NCI-H2227 treated with DMSO at 0.1 percent for 48 hours (cell line): ENCODE measurements at places on chromosomes 12 and 14.

GRCh38 chr14:63933711-63934110, 80.9 kb downstream of the SYNE2 start:
- no peak for DNase-seq

DNA sequence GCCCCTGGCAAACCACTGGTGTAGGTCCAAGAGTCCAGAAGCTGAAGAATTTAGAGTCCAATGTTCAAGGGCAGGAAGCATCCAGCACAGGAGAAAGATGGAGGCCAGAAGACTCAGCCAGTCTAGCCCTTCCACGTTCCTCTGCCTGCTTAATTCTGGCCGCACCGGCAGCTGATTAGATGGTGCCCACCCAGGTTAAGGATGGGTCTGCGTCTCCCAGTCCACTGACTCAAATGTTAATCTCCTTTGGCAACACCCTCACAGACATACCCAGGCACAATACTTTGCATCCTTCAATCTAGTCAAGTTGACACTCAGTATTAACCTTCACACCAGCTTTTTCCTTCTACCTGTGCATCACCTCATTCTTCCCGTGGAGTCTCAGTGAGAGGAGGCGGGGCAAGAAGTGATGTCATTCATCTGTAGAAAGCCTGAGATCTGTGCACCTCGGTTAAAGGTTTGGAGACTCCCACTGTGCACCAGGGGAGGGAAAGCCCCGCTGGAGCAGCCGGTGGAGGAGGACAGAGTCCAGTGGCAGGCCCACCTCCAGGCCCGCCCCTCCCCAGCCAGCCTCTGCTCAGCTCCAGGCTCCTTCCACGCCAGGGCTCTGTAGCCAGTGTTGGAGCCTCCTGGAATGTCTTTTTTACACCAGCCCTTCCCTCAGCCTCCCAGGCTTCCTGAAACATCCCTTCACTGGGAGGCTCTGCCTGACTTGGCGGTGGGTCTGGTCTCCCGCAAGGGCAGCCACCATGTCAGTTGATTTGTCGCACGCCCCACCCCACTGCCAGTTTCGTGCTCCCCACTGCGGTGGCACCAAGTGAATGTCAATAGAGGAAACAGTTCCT, 80.1 kb upstream of the DYNC1H1 start:
- no peak for DNase-seq

GRCh38 chr12:118498171-118498570, 121.8 kb downstream of the SUDS3 start:
- no peak for DNase-seq

DNA sequence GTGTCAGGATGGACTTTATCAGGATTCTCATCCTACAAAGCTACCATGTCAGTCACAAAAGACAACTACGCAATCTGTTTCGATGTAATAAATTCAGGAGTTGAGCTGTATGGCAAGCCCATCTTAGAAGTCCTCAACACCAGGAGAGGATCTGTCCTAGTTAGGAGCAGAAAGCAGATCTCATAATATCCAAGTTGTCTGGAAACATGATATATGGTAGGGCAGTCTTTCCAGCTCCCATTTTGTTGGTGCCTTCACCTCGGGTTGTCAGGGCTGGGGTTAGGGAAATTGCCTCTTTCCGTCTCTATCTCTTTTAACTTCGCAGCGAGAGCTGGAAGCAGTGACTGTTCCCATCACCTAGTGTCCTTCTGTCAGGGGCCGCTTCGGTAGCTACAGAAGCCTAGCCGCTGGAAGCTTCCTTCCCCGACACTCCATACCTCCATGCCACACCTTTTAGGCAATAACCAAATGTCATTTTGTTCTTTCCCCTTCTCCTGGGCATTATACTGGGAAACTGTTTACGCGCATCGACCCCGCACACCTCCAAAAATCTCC, 1.4 kb downstream of the NIN start:
- no peak for DNase-seq

- no peak for DNase-seq
These were observed 16.2 kb upstream of the PCNX1 start for GRCh38 chr14:70890826-70891659.

DNA sequence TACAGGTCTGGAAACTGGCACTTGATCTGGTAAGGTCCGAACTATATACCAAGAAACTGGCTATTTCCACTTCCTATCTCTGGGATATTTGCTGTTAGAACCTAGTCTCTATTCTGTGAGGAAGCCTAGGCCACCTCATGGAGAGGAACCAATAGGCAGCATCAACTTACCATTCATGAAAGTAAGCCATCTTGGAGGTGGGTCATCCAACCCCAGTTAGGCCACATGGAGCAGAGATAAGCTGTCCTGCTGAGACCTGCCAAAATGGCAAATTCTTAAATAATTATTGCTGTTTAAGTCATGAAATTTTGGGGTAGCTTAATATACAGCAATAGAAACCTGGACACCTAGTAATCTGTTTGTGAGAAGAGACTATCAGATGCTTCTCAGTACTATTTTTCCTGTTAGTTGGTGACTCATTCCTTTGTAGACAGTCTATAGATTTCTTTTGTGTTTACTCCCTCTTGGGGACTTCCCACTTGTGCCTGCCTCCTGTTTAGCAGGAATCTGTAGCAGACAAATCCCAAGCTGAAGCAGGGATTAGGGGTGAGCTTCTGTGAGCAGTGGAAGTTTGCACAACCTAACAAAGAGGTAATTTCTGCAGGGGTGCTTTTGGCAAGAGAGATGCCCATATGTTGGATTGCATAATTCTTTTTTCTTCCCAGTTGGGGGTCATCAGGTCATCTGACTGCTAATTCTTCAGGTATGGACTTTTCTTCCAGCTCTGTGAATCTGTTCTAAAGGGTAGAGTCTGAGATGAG, 136.8 kb downstream of the IGF1 start:
- DNase-seq = no peak

- DNase-seq = no peak
These were observed 21.6 kb downstream of the ATF1 start for GRCh38 chr12:50785406-50786001.

- no peak for DNase-seq
These were observed 48.3 kb upstream of the ZFP36L1 start for GRCh38 chr14:68841016-68841809.

DNA sequence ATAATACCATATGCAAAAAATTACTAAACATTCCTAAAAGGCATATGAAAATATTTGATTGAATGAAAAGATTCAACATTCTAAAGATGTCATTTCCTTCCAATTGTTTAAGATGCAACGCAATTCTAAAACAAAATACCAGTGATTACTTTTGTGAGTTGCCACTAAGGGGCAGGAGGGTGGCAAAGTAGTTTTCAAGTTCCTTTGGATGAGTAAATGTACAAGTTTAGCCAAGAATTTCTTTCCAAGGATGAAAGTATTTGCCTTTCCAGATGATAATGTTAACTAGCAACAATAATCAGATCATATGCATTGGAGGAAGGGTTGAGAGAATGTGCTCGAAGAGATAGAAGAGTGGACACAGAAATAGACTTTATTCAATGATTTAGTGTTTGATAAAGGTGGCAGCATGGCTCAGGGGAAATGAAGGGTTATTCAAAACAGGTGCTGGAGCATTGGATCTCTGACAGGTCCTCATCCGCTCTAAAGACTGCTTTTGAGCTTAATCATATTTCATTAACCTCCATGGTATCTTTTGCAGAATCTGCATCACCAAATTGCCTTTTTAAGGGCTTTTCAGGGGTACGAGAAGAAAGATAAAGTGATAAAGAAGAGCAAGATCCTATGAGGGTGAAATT, 678.5 kb upstream of the TBX3 start:
- DNase-seq = no peak

DNA sequence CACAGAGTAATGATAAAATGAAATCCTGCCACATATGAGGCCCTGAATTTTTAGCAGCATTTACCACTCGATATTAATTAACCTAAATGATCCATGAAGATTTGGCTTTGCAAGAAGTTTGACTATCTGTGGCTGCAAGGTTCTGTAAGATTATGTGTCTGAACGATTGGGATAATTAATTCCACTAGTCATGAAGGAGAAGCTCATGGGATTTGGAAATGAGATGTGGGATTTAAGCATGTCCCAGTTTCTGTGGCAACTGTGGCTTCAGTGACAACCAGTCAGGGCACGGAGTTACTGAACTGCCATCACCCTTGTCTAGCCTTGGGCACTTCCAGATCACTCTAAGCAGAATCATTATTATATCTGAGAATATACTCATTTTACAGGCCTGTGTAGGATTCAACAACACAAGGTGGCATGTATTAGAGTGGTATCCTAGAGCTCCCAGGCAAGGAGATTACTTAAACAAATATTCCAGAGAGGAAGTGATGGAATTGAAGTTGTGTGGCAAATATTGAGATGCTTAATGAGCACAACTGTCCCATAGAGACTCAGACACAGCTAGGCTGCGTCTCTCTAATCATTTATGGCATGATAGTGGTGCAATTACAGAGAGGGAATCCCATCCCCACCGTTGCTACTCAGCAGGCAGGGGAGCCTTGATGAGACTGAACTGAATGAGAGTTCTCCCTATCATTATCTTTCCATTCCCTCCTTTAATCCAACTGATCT, 205.0 kb upstream of the KRR1 start:
- no peak for DNase-seq

GRCh38 chr12:84413656-84414055, 498.9 kb downstream of the SLC6A15 start:
- no peak for DNase-seq

- no peak for DNase-seq
These were observed 73.0 kb downstream of the PTPN21 start for GRCh38 chr14:88481794-88482193.

GRCh38 chr12:44889162-44889561, 13.0 kb upstream of the NELL2 start:
- no peak for DNase-seq

DNA sequence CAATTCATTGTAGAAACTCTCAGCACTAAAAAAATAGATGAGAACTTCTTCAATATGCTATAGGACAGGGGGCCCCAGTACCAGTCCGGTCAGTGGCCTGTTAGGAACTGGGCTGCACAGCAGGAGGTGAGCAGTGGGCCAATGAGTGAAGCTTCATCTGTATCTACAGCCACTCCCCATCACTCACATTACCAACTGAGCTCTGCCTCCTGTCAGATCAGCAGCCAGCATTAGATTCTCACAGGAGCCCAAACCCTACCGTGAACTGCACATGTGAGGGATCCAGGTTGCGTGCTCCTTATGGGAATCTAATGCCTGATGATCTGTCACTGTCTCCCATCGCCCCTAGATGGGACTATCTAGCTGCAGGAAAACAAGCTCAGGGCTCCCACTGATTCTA, 15.7 kb upstream of the ANO2 start:
- no peak for DNase-seq

GRCh38 chr12:24931666-24932405, 17.1 kb downstream of the BCAT1 start:
- no peak for DNase-seq

GRCh38 chr14:33369972-33370371, 431.3 kb downstream of the NPAS3 start:
- DNase-seq = no peak

DNA sequence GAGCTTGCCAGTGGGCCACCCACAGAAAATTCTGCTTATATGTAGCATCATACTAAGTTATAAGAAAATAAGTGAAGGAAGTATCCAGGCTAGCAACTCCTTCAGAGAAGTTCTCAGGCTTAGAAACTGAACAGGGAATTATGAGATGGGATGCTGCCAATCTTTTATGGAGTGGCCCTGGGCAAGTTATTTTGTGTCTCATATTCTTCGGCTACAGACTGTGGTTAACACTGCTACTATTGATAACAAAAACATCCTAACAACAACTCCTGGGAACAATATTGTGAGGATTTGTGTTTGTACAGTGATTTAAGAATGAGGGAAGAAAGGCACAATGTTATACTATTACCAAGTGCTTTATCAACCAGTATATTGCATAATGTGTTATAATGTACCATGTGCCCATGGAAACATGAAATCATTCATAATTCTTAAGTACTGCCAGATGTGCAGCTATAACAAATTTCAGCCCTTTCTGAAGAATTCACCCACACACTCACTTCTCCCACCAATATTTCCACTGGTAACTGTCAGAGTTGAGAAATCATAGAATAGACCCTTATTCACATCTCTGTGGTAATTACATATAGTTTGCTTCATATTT, 113.3 kb upstream of the SOX5 start:
- DNase-seq = no peak

- DNase-seq = no peak
These were observed 13.4 kb upstream of the CDKL1 start for GRCh38 chr14:50410071-50410470.

- DNase-seq = no peak
These were observed 628 bp downstream of the MEG3 start for GRCh38 chr14:100826391-100827100.

DNA sequence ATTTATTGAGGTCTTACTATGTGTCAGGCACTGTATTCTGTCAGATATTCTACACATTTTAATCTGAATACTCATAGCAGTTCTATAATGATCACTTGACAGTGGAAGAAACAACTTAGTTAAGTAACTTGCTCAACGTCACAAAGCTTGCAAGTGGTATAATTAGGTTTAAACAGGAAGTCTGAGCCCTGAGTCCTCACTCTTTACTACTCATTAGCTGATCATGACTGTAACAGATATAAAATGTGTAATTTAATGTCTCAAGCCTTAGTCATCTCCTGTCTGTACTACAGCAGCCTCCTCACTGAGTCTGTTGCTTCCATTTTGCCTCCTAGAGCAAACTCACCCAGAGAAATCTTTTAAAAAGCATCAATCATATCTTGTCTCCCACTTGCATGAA, 38.9 kb downstream of the PPP4R4 start:
- DNase-seq = no peak

DNA sequence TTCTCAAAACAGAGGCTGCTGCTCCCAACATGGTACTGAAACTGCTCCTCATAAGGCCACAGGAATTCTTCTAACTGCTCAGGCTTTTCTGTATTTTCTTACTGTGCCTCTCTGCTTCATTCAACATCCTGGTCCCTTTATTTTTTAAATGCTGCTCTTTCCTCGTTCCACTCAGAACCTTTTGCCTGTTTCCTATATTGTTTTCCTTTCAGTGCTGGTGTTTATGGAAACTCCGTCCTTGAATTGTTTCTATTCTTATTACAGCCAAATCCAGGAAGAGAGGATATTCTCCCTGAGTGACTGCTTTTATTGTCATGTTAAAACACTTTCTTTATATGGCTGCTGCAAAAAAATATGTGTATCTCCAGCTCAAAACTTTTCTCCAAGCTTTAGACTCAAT, 173.0 kb upstream of the E2F7 start:
- no peak for DNase-seq

GRCh38 chr12:53985994-53986685, 1.2 kb downstream of the HOXC10 start:
- no peak for DNase-seq

DNA sequence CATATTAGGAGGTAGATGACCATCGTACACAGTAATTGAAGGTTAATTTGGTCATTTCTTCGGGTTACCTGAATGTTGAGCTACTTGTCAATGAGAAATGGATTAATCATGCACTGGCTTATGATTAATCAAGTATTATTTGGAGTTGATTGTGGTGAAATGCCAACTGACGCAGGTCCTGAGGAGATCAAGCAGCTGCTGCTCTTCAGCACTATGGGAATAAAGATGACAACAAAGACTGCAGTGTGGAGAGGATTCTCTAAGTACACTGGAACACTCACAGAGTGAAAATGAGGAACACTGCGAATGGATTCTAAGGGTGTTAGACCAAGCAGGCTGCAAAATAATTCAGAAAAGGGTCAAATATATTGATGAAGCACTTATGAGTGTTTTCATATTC, 202.8 kb upstream of the DIO2 start:
- DNase-seq = no peak

GRCh38 chr14:63952933-63953437, 100.2 kb downstream of the SYNE2 start:
- no peak for DNase-seq
